ENCODE measurements at places on chromosomes 4 and X. TPM values are rescaled to one million over a fixed set of nuclear protein-coding genes. Genes with fewer than 3 reads are reported as not detected.

CTPS2 gene
- polyA plus RNA-seq = 38.9 TPM

TMSB15A gene
- polyA plus RNA-seq = 55.8 TPM

FAM47E gene
- 5.9 TPM for polyA plus RNA-seq

SPANXA1 gene
- not detected for polyA plus RNA-seq

IL2RG gene
- polyA plus RNA-seq = 3.9 TPM

ETDA gene
- 0.37 TPM for polyA plus RNA-seq

CLGN gene
- 4.7 TPM for polyA plus RNA-seq

GABRA4 gene
- polyA plus RNA-seq = 0.13 TPM

TCEAL7 gene
- polyA plus RNA-seq = 94.9 TPM

SUPT20HL1 gene
- not detected for polyA plus RNA-seq

TXK gene
- polyA plus RNA-seq = 0.55 TPM

GRCh38 chrX:5702890-5703289 lies 525.8 kb downstream of the NLGN4X start:
- DNase-seq = no peak

DNA sequence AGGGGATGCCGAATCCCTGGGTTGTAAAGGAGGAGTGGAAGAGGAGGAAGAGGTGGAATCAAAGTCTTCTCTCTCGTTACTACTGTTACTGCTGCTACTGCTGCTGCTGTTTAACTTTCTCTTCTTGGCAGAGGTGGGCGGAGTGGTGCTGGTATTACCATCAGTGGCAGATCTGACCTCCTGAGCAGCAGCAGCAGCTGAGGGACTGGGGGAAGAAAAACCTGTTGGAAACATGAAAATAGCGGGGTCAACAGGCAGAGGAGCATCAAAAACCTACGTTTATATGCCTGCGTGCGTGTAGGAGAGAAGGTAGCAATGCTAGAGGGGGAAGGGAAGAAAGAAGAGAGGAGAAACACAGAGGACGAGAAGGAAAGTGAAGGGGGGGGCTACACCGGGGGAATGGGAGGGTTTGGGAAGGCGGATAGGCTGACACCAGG lies 339 bp downstream of the CUL4B start:
- no peak for DNase-seq

DNA sequence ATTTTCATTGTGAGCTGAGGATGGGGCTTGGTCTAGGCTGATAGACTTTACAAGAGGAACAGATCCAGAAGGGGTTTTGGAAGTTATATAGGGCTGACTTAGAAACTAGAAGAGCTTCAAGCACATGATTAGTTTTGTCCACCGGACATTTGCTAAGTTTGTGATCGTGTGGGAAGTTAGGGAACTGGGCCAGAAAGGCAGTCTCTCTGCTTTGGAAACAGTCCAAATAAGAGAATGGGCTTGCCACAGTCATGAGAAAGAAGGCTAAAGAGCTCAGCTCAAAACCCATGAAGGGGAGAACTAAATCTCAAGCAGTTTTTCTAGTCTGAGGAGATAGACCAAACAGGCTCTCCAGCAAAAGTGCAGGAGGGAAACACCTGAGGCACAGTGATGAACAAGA lies 67.8 kb downstream of the ZNF674 start:
- DNase-seq = no peak

- no peak for DNase-seq
These were observed 36.1 kb downstream of the HEPH start for GRCh38 chrX:66200050-66200664.

DNA sequence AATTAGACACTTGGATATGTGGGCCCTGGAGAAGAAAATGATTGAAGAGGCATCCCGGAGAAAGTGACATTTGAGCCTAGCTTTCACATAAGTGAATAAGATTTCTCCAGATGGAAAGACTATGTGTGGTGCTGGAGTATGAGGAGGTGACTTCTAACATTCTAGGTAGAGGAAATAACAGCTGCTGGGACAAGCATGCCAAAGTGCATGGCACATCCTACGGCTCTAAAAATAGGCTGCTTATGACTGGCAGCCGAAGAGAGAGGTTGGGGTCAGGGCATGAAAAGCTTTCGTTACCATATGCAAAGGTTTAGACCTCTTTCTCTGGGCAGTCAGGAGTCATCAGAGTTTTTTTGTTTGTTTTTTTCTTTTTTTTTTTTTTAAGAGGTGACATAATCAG lies 142.0 kb downstream of the SOX3 start:
- DNase-seq = no peak

- no peak for DNase-seq
These were observed 10.9 kb upstream of the UVSSA start for GRCh38 chr4:1336088-1336491.

DNA sequence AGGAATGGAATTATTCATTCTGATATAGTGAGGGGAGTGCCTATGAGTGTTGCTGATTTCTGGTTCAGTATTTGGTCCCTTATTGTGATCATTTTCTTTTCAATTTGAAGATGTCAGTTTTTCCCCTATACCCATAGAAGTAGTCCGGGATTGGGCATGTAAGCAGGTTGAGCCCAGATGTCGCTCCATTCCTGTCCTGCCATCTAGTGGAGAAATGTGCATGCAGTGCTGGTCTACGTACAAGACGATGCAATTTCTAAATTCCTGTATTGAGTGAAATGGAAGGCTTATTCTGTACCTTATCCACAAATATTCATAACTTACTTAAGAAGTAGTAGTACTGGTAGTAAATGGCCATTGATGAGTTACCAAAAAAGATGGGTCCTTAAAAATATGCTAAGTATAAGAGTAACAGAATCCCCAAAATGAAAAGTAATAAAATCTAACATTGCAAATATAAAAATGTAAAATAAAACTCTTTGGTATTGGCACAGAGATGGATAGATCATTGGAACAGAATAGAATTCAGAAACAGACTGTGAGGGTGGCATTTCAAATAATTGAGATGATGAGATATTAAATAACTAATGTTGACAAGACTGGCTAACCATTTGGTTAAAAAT lies 60.9 kb downstream of the UGT8 start:
- peak; percentile 35 for DNase-seq

DNA sequence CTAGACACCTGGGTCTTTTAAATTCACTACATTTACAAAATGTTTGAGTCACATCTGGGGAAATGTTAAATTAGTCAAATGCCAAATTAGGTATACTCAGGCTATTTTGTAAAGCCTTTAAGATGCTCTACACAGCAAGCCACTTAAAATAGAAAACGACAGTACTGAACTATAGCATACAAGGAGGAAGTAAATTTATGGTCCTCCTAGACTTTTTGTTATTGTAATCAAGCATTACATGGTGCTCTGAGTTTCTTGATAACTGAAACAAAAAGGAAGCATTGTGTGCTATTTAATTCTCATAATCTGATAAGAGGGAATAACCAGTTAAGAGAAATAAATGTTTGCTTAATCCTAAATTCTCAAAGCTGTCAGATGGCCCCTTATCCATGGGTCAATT lies 46.2 kb downstream of the SLC9A7 start:
- DNase-seq = no peak

DNA sequence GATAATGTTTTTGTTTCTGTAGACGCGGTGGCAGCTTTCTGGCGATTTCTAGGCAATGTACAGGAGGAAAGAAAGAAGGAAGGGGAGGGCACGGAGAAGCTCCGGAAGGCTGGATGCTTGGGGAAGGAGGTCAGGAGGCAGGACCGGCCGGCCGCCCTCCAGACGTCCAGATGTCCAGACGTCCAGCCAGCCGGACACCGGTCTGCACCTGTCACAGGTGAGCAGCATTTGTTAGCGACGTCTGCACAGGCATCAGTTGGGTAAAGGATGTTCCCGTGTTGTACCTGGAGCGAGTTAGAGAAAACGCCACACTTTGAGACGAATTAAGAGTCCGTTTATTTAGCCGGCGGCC lies 90.0 kb upstream of the PPP2R3B start:
- no peak for DNase-seq

GRCh38 chr4:19987746-19988145 lies 264.0 kb upstream of the SLIT2 start:
- no peak for DNase-seq

DNA sequence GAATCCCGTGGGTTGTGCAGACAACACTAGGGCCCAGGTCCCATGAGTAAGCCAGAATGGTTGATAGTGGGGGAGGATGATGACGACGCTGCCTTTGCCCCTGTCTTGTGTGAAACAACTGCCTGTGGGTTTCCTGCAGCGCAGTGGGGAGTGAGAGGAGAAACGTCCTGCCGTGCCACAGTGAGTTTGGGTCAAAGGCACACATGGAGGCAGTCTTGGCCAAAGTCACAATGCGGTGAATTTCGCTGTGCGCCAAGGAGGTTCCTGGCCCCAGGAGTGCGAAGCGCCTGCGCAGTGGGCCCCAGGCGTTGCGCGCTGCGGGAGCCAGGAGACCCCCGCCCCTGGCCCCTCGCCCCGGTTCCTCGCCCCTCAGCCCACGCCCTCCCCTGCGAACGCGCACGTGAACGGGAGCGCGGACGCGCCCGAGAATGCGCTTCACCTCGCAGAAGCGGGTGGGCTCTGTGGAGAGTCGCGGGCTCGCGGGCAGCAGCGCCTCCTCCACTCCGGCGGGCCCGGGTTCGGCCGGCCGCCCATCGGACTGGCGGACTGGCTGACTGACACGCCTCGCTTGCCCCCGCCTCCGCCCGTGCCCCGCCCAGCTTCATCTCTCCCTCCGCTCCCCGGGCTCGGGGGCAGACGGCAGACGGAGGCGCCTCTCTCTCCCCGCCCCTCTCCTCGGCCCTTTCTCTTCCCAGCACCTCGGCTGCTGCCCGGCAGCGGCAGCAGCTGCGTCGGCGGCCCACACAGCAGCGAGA lies at the start of gene NUDT10:
TSS of gene NUDT10 (plus strand) at position 635 of the 755 bp plus-strand sequence. CDS start 144 bp downstream, outside the sequence.
- DNase-seq = no peak

DNA sequence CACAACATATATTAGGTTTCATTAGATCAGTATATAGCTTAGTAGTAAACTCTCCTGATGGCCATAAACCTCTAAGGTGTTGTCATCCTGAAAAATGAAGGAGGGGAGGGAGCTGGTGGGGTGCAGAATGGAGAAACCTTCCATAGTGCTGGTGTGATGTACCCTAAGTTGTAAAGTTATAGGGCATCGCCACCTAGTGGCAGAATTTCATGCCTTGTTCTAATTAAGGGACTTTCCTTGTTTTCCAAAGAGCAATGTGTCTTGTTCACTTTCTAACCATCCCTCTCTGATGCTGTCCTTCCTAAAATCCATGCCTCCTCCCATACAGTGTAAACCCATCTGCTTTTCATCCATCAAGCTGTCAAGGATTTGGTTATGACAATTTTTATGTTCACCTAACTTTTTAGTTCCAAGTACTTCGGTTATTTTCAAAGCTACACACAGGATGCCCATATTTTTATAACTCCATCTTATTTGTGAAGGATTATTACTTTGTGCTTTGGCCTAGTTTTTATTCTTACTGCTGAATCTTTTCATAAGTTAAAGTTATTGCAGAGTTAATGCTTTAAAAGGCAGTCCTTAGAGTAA lies 4.5 kb downstream of the NBDY start:
- no peak for DNase-seq

DNA sequence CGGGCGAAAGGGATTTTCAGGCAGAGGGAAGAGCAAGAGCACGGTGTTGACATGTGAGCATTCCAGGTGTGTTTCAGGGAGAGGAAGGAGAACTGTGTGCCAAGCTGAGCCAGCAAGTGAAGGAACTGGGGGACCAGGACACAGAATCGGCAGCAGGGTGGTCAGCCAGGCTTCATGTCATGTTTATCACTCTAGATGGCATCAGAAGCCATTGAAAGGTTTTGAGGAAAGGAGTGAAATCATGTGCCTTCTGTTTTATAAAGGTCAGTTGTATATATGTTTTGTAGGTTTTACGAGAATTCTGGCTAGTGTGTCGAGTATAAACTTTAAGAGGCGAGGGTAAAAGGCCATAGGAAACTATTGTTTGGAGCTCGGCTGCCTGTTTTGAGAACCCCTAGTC lies 682.3 kb downstream of the TRIML1 start:
- DNase-seq = no peak

GRCh38 chr4:154010371-154010770 lies 221.5 kb upstream of the SFRP2 start:
- no peak for DNase-seq

- DNase-seq = no peak
These were observed 43.0 kb downstream of the CXCL1 start for GRCh38 chr4:73912191-73912590.

- no peak for DNase-seq
These were observed 38.7 kb downstream of the PPP1R2C start for GRCh38 chrX:42739258-42739657.

DNA sequence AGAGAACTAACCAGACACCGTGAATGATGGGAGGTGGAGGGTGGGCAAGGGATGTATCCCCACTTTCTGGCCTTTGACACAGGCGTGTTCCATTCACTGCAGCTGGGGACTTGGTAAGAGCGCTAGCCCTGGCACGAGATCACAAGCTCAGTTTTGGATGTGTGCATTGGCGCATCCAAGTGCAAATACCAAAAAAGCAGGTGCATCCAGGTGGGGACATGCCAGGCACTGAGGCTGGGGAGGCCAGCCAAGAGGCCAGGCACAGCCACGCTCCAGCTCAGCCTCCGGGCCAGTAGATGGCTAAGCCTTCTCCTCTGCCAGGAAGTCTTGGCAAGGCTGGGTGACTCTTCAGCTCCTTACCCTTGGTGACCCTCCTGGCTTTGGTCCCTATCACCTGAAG lies 4.4 kb upstream of the ZFP92 start:
- DNase-seq = no peak

GRCh38 chr4:6307891-6308290 lies 38.2 kb downstream of the WFS1 start:
- DNase-seq = no peak

DNA sequence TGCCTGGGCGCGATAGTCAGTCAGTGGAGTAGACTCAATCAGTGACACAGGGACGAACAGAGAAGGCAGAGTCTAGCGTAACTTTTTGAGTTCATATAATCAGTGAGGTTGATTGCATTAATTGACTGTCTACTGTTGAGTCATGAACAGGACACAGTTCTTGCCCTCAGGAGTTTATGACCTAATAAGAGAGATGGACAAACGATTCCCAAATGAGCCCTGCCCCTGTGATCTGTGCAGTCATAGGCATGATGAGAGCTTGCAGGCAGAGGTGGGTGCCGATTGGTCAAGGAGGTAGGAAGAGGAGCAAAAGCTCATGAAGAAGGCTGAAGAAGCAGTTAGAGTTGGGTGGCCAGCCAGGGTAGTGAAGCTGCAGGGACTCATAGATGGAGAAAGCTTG lies 57.1 kb downstream of the ADD1 start:
- DNase-seq = no peak

DNA sequence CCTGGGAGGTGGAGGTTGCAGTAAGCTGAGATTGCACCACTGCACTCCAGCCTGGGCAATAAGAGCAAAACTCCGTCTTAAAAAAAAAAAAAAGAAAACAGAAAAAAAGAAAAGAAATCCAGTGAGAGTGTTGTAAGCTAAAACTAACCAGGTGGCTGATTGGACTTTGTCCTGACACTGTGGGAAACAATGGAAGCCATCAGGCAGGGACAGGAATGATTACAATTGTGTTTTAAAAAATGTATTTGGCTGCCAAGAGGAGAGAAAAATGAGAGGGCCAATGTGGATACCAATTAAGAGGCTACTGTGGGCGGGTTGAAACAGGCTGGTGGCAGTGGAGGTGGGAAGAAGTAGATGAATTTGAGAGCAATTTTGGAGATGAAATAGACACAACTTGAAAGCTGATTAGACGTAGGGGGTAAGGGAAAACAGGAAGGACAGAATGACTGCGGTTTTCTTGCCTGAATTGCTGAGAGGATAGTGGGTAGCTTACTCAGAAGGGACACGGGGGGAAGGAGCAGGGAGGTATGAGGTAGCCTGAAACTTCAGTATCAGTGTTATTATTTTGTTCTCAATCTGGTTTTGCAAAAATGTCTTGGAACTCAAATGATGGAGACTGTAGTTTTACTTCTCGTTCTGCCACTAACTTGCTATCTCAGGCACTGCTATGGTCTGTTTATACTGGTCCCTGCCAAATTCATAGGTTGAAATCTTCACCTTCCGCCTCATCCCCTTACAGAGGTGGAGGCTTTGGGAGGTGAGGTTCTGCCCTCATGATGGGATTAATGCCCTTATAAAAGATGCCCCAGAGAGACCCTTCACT lies 45.6 kb upstream of the CHRNA9 start:
- DNase-seq = no peak

Measured in left renal pelvis (tissue), 4 donors.